CD4-positive, CD25-positive, alpha-beta regulatory T cell (primary cell): ENCODE measurements at places on chromosomes 16 and 17.

- DNase-seq: peak; percentile 36
These were observed 5.3 kb downstream of the ANKRD11 start for GRCh38 chr16:89484923-89485679.

- DNase-seq: no peak
These were observed 16.5 kb downstream of the GLP2R start for GRCh38 chr17:9842057-9842758.

- no peak for DNase-seq
These were observed 71.2 kb upstream of the GRIN2A start for GRCh38 chr16:10253409-10253808.

- peak; percentile 82 for DNase-seq
These were observed 717 bp downstream of the UBE2Z start for GRCh38 chr17:48908853-48909394.

GRCh38 chr16:35573407-35573806 lies 2114.0 kb downstream of the TP53TG3F start:
- DNase-seq: no peak

- DNase-seq: no peak
These were observed 1.7 kb downstream of the TBKBP1 start for GRCh38 chr17:47695429-47696376.

DNA sequence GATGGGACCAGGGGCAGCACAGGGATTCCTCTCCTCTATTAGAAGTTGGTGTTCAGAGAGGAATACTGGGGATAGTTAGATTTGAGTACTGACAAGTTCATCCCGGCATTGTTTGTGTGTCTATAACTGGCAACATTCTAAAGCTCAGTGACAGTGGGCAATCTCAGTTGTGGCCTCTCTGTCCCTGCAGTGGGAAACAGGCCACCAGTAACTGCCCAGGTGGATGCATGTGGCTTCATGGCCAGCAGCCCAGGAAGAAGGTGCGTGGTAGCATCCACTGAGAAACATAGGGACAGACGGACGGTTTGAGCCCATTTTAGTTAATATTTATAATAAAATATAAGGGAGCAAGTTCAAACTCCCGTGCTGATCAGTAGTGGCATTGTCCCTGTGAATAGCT lies 51.5 kb downstream of the B9D1 start:
- DNase-seq: no peak

GRCh38 chr17:42655528-42655927 lies 3.6 kb upstream of the TUBG2 start:
- no peak for DNase-seq

DNA sequence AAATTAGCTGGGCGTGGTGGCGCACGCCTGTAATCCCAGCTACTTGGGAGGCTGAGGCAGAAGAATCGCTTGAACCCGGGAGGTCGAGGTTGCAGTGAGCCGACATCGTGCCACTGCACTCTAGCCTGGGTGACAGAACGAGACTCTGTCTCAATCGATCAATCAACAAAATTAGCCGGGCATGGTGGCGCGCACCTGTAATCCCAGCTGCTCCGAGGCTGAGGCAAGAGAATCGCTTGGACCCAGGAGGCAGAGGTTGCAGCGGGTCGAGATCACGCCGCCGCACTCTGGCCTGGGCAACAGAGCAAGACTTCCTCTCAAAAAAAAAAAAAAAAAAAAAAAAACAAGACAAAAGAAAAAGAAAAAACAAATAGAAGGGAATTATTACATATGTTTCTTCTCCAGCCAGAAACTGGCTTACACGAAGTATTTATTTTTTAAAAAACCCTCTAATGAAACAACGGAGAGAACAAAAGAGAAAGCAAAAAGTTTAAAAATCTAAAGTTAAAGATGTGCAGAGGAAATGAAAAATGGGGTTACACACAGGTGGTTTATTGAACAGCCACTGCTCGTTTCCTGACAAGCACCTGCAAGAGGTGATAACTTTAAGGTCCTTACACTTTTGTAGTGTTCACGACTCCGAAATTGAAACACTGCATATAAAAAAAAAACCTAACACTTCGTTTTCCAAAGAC lies 1.4 kb downstream of the SYNRG start:
- peak; percentile 71 for DNase-seq

DNA sequence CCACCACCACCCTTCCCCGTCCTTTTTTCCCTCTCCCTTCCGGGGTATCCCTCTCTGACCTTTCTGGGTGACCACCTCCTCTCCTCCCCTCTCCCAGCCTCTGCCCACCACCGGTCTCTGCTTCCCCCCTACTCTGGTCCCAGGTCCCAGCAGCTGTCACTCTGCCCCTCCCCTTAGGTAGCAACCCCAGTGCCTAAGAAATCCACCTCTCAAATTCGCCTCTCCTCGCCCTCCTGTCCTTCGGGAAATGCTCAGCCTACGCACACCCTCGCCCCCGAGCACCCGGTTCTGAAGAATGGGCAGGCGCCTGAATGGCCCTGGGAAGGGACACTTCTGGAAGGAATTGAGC lies 775 bp upstream of the SP6 start:
- DNase-seq: no peak

DNA sequence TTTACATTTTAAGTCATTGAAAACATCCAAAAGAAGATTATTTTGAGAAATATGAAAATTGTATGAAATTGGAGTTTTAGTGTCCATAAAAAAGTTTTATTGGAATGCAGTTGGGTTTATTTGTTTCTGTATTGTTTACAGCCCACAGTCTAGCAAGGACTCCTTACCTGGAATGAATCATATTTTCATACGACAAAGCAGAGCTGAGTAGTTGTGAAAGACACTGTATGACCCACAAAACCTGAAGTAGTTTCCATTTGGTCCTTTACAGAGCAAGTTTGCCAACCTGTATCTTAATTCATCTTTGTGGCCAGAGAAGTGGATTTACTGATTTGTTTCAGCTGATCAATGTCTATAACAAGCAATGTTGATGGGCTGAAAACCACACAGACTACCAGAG lies 10.3 kb downstream of the CCL18 start:
- DNase-seq: no peak

DNA sequence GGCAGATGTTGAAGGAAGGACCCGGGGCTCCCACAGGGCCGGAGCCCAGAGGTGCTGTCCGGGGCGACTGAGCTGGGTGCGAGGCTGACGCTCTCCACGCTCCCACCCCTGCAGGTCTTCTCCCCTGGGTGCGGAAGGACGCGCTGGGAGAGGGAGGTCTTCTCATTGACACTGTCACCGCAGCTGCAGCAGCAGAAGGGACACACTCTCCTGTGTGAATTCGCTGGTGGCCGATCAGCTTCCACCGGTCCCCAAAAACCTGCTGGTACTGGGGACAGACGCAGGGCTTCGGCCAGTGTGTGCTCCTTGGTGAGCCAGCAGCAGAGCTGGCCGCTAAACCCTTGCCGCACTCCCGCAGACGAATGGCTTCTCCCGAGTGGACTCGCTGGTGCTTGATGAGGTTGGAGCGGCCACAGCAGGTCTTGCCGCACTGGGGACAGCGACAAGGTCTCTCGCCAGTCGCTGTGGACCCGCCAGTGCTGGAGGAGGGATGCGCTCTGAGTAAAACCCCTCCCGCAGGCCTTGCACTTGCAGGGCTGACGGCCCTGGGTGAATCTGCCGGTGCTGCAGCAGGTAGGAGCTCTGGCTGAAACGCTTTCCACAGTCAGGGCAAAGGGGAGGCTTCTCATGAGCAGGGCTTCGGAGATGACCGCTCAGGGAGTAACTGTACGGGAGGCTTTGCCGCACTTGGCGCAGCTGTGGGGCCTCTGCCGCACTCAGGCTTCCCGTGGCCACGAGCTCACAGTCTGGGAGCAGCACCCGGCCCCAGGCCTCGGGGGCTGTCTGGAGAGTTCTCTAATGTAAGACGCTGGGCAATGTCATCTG lies 6.2 kb downstream of the ZNF843 start:
- no peak for DNase-seq

- no peak for DNase-seq
These were observed 80.5 kb downstream of the ATF7IP2 start for GRCh38 chr16:10466313-10466712.

- peak; percentile 23 for DNase-seq
These were observed at the start of gene DNAH2 for GRCh38 chr17:7716901-7717755. Gene DNAH2 (plus strand): TSS chr17:7717744. CDS start chr17:7719735, 1,991 bp downstream.

DNA sequence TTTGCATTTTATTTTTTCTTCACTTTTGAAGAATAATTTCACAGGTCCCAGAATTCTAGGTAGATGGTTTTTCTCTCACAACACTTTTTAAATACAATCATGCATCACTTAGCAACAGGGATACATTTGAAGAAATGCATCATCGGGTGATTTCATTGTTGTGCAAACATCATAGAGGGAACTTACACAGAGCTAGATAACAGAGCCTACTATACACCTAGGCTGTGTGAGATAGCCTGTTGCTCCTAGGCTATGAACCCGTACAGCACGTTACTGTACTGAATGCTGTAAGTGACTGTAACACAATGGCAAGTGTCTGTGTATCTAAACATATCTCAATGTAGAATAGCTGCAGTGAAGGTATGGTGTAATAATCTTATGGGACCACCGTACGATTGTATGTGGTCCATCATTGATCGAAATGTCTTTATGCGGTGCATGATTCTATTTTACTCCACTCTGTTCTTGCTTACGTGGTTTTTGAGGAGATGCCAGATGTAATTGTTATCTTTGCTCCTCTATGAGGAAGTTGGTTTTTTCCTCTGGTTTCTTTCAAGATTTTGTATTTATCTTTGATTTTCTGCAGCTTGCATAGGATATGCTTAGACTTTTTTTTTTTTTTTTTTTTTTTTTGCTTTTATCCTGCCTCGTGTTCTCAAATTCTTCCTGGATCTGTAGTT lies 35.5 kb upstream of the TMEM92 start:
- DNase-seq: no peak

GRCh38 chr16:15769239-15769638 lies 87.6 kb downstream of the MYH11 start:
- no peak for DNase-seq

DNA sequence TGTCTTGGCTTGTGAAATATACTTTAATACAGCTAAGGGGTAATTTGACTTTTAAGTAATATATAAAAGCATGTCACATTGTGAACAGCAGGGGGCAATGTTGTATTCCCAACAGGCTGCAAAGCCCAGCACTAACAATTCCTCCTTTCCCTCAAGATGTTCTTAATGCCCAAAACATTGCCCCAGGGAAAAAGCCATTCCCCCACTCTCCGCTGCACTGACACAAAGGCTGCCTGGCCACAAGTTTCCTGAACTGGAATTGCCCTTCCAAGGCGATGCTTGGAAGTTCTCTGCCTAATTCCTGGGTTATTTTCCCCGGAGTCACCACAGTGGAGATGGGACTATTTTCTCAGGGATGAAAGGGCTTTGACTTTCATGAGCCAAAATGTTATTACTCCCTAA lies 27.2 kb downstream of the CLEC16A start:
- DNase-seq: peak; percentile 81

- DNase-seq: no peak
These were observed 108.6 kb upstream of the GOT2 start for GRCh38 chr16:58842746-58843145.

DNA sequence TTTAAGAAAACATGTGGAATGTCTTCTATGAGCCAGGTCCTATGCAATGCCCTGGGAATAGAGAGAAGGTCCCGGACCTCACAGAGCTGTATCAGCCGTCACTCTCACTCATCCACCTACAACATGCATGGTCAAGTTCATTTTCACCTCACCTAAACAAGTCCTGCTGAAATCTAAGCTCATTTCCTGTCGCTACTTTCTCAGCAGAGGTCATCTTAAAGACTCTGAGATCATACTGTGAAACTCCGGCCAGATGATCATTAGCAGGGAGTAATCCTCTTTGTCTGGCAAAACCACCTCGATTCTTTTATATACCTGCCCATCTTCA lies 66.2 kb upstream of the LYRM9 start:
- no peak for DNase-seq

DNA sequence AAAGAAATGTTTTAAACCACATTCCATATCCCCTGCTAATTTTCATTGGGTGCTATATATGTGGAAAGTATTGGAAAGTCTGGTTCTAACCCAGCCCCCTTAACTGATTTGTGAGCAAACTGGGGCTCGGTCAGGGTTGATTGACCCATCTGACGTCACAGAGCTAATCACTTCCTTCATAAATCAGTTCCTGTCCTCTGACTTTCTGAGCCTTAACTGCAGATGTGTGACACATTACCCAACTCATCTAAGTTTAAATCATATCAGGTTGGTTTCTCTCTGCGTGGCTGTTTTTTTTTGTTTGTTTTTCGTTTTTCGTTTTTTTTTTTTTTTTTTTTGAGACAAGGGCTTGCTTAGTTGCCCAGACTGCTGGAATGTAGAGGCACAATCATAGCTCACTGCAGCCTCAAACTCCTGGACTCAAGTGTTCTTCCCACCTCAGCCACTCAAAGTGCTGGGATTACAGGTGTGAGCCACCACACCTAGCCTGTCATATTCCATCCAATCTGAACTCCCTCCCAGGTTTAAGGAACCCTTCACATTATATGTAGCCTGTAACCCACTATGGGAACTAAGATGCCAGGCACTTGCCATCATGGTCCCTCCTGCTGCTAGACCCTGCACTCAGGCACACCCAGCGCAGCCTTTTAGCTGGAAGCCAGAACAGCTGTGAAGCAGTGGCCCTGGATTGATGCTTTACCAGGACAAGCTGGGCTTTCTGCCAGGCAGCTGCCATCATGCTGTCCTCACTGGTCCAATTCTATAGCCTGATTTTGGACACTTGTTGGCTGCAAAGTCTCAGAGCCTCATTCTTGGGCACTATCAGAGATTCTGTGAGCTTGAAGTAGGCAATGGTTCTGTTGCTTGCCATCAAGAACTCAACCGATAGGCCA lies 6.9 kb upstream of the BPTF start:
- DNase-seq: no peak

DNA sequence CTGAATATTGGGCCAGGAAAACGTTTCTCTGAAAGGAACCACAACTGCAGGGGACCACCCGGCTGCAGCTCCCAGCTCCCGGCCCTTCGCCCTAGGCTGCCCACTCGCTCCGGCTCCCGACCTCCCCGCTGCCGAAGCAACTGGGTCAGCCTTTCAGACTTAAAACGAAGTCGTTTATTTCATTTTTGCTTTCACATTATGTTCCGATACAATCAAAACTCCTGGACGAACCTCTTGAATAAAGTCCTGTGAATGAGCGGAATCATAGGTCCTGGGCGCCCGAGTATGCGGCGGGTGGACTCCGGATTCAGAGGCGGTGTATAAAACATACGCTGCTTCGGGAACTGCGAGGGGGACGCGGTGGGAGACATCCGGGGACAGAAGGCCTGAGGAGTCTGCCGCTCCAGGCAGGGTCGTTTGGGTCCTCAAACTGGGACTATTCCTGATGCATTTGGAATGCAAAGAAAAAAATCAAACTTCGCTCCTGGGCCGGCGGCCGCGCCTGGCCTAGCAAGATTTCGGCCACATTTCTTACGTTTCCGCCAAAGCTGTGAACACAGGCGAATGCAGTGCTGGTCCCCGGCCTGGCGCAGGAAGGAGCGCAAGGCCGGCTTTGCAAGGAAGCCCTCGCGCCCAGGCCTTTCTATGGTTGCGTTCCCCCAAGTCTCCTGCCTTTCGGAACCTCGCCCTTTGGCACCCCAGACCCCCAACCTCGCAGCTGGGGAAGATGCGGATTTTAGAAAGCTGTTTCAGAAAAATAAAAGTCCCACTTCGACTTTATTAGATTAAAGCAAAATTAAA lies 3.7 kb downstream of the CBLN1 start:
- no peak for DNase-seq

GRCh38 chr17:72710834-72711233 lies 381.7 kb downstream of the SLC39A11 start:
- DNase-seq: no peak

GRCh38 chr17:77677630-77678029 lies 280.9 kb upstream of the TNRC6C start:
- no peak for DNase-seq
